ENCODE measurements at places on chromosomes 1 and 21.

- no peak for DNase-seq
Measured at GRCh38 chr1:83058327-83058726, 940.6 kb downstream of the TTLL7 start.

DNA sequence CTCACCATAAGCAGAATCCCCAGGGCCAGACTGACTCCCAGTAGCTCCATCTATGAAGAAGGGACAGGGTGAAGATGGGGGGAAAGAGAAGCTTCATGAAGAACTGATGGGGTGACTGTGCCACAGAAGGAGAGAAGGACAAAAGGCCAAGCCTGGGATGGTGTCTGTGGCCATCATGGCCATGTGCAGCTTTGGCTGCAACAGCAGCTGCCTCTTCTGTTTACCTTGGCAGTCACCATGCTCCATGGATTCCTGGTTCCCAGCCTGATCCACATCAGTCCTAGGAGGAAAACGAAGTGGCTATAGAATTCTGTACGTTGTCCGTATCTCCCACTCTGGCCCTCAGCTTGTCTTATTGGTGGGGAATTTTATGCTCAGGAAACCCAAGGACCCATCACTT lies 12.0 kb downstream of the SEMA6C start:
- no peak for DNase-seq

- no peak for DNase-seq
Measured at GRCh38 chr1:10339815-10340214, 59.0 kb upstream of the PGD start.

DNA sequence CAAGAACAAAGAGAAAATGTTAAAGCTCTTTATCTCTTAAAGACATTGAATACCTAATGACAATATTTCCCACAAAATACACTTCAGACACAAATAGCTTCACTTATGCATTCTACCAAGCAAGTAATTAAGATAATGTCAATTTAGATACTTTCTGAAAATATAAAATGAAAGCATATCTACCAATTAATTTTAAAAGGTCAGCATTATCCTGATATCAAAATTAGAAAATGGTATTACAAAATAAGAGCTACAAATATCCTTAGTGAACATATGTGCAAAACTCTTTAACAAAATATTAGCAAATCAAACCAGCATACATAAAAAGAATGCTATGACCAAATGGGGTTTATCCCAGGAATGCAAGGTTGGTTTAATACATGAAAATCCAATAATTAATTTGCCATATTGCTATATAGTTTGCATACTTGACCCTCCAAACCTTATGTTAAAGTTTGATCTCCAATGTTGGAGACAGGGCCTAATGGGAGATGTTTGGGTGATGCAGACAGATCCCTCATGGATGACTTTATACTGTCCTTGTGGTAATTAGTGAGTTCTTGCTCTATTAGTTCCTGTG lies 4.2 kb upstream of the KIFAP3 start:
- DNase-seq: no peak

- DNase-seq: peak; percentile 36
Measured at GRCh38 chr1:188782220-188782841, 1695.3 kb downstream of the BRINP3 start.

- DNase-seq: no peak
Measured at GRCh38 chr1:207838156-207839082, 72.5 kb downstream of the CD34 start.

GRCh38 chr21:8994640-8995511 lies 1526.5 kb upstream of the TPTE start:
- peak; percentile 27 for DNase-seq

GRCh38 chr1:184859381-184860105 lies 104.9 kb upstream of the EDEM3 start:
- no peak for DNase-seq

DNA sequence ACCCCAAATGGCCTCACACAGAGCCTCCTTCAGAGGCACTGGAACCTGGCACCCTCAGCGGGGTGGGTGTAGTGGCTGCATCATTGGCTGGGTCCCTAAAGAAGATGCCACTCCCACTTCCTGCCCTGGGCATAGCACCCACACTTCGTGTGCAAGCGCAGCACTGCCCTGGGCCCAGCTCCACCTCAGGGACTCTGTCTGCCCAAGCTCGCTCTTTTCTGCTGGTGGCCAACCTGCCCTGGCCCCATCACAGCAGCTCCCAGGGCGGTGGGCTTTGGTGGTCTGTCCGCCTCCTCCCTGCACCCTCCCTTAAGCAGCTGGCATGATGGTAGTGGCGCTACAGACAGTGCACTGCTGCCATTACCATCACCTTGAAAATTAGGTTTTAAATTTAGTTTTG lies 829.3 kb upstream of the BRINP3 start:
- DNase-seq: no peak

- peak; percentile 29 for DNase-seq
Measured at GRCh38 chr21:32940079-32941014, 85.4 kb upstream of the OLIG2 start.

DNA sequence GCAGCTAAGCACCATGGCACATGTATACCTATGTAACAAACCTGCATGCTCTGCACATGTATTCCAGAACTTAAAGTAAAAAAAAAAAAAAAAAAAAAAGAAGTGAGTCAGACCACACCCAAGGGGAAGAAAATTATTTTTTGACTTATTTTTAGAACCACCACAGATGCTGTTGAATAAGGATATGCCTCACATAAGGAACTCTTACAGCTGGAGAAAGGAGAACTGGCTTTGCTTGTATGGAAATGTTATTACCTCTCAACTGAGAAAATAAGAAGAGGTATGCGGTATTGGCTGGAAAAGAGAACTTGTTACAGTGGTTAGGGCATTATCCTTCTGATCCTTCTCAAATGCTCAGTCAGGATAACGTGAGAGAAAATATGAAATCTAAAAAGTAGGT lies 27.5 kb upstream of the FCER1A start:
- DNase-seq: no peak

GRCh38 chr1:151003180-151003579 lies 3.5 kb downstream of the MINDY1 start:
- DNase-seq: no peak

DNA sequence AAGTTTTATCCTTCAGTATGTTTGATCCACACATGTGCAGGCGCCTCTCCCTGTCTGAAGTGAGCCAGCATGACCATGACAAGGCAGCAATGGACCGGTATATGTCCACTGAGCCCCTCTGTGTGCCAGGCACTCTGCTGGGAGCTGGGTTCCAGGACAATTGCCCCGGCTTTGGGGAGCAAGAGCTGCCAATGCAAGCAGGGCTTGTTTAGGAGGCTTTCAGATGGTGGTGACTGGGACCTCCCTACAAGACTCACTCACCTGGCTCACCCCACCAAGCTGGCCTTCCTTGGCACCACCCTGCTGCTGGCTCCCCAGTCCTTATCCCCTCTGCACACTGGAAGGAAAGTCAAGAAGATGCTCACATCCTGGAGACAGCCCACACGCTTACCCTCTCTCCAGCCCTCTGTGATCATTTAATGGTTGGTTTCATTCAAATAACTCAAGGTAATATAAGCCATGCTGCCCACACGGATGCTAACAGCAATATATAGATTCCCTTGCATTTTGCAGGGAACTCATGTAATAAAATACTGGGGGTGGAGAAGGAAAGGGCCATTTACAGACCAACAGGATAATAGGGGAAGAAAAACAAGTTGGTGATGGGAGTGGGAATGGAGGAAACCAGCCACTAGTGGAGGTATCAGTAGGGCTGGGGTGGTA lies 23.6 kb downstream of the KCND3 start:
- DNase-seq: no peak

- DNase-seq: peak; percentile 59
Measured at GRCh38 chr1:151458802-151459330, 428 bp downstream of the POGZ start.

DNA sequence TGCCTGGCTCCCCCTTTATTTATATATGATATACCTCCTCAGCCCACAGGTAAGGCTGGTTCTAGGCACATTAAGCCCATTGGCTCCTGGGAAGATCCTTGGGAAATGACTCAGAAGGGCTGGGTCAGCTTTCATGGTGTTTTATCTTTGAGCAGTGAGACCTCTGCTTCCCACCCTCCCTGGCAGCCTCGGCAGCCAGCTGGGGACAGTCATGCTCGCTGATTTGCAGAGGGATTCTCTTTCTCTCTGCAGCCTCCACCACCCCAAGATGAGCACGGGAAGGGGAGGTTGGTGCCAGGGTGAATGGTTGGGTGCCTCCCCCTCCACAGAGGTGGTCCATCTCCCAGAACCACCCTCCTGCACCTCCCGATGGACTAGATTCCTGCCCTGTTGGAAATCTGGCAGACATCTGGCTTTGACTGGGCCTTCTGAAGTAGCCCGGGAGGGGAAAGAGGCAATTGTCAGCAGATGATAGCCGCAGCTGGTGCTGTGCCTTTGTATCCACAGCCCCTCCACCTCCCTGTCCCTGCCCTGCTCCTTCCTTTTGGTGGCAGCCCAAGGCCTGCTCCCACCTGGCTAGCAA lies 24.6 kb downstream of the IER5 start:
- DNase-seq: peak; percentile 46

- DNase-seq: no peak
Measured at GRCh38 chr1:91745640-91746373, 140.1 kb downstream of the TGFBR3 start.

GRCh38 chr1:29674627-29675326 lies 438.5 kb downstream of the PTPRU start:
- DNase-seq: no peak

GRCh38 chr1:181392133-181392532 lies 91.2 kb upstream of the CACNA1E start:
- DNase-seq: no peak

DNA sequence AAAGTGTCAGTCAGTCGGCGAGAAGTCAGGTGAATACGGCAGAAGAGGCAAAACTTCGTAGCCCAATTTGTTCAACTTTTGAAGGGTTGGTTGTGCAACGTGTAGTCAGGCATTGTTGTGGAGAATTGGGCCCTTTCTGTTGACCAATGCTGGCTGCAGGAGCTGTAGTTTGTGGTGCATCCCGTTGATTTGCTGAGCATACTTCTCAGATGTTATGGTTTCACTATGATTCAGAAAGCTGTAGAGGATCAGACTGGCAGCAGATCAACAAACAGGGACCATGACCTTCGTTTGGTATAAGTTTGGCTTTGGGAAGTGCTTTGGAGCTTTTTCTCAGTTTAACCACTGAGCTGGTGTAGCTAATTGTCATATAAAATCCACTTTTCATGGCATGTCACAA lies 190.2 kb upstream of the ADAMTS5 start:
- no peak for DNase-seq

DNA sequence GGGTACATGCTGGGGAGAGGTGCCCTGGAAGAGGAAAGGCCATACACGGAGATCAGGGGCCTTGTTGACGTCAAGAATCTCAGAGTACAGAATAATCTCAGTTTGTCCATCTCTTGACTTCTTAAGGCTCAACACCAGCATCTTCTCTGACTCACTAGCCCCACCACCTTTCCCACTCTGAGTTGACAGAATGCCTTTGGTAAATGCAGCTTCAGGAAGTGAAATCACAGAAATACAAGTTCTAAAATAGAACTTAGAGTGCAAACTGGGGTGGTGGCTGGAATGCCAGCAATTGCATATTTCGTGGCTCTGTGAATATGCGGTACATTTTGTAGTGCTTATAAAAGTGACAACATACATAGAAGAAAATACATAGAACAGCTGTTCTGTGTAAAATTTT lies 1.6 kb downstream of the COG2 start:
- no peak for DNase-seq

DNA sequence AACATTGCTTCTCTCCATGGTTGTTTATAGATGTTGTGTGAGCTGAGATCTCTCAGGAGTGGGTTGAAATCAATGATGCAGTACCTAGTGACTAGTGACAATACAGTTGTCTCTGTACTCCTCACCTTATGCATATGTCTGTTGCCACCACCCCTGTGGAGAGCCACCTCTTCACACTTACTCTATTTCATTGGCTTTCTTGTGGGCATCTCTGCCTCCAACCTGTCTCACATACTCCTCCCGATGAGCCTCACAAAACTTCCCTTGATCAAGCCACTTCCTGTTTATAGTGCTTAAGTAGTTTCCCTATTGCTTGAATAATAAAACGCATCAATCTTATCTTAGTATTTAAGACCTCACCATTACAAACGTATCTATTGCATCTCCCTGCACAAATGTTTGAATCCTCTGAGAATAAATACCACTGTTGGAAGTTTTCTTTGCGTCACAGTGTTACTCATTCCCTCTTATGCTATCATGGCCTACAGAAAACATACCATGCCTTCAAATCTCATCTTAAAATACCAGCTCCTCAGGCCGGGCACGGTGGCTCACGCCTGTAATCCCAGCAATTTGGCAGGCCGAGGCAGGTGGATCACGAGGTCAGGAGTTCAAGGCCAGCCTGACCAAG lies 54.7 kb upstream of the GREM2 start:
- no peak for DNase-seq

DNA sequence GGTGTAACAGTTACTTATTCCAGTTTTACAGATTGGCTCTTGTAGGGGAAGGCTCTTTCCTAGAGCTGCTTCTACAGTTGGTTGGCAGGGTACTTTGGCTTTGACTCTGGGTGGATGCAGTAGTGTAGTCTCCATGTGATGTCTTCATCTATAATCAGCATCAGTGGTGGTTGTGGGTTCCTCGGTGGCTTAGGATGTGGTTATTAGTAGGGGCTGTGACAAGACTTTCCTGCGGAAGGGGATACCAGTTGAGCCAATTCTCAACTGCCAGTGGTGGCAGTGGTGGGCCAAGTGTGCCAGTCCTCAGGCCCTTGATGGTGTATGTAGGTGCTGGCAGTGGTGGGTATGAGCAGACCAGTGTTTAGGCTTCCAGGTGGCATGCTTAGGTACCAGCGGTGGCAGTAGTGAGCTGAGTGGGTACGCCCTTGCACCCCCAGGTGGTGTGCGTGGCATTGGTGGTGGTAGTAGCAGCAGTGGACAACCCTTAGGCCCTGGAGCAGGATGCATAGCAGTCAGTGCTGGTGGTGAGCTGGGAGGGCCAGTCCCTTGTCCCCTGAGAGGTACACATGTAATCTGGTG lies 27.2 kb upstream of the KLF18 start:
- DNase-seq: no peak

GRCh38 chr1:182248721-182249120 lies 142.9 kb downstream of the GLUL start:
- DNase-seq: no peak

GRCh38 chr1:227894831-227895451 lies 52.8 kb downstream of the WNT9A start:
- no peak for DNase-seq

DNA sequence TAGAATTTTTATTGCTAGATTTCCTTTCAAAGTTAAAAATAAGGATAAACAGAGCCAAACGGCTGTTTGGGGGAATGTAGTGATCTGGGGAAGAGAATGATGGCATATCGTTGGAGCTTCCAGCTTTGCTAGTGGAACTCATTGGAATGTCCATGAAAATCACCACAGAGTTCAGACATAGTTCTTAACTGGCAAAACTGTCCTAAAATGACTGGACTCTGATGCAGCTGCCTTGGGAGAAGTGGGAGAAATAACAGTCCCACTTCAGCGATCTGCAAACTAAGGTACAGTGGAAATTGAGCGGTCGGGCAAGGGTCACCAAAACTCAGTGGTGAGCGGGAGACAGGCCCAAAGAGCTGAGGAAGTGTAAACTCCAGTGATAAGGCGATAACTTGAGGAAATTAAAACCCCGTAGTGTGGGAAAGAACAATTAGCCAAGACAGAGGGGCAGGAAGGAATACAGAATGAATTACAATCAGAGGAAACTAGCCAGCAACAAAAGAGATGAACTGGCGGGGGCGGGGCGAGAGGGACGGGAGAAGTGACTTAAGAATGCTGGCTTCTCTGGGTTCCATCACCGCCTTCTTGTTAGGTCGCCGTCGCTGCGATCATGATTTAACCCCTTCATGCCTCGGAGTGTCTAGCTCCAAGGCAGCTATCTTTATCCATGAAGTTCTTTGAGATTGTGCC lies 89.8 kb upstream of the ARHGAP29 start:
- peak; percentile 87 for DNase-seq

Measured in RCC 7860 (cell line).